ENCODE measurements at places on chromosomes 5 and 9. TPM values are rescaled to one million over a fixed set of nuclear protein-coding genes. Genes with fewer than 3 reads are reported as not detected.

- peaks cover 6% of the 10 kb centered on the region for H3K27me3 ChIP-seq
- peak; percentile 91 for DNase-seq
- H3K4me1 ChIP-seq, result peaks cover 20% of the 10 kb centered on the region
Measured at GRCh38 chr5:38556599-38557307, at the start of gene LIFR. LIFR (minus strand) TSS chr5:38556646; CDS start chr5:38530647, 25,999 bp downstream.

DNA sequence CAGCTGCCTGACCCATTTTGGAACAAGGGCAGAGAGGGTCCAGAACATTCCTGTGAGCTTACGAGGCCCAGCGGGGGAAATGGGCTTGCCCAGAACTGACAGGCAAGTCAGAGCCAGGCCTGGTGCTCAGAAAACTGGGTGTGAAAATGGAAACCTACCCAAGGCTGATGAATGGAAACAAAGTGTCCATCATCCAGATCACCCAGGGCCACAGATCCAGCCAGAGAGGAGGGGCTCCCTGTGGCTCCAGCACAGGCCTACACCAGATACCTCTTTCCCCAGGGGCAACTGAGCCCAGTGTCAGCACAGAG is 3.1 kb downstream of the CLTB start:
- no peaks in the 10 kb centered on the region for H3K27me3 ChIP-seq
- peaks cover 7% of the 10 kb centered on the region for H3K36me3 ChIP-seq
- peak overlapping the region; percentile 82 for H3K27ac ChIP-seq
- H3K4me1 ChIP-seq, result peaks cover 54% of the 10 kb centered on the region

DNA sequence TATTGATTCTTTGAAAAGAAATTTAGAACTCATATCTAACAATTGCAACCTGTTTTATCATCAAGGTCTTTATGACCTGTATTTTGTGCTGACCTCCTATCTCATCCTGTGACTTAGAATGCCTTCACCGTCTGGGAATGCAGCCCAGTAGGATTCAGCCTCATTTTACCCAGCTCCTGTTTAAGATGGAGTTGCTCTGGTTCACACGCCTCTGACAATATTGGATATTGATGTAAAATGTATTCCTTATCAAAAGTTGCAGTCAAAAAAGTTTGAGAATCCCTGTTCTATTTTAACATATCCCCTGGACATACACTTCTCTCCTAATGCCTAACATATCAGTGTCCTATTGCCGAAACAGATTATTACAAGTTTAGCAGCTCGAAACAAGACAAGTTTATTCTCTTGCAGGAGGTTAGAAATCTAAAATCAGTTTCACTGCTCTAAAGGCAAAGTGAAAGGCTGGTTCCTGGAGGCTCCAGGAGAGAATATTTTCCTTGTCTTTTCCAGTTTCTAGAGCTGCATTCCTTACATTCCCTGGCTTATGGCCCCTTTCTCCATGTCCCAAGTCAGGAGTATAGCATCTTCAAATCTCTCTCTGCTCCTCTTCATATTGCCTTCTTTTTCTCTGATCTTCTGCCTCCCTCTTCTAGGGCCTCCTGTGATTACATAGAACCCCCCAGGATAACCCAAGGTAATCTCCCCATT is 31.5 kb upstream of the LVRN start:
- no peaks in the 10 kb centered on the region for H3K4me1 ChIP-seq
- no peaks in the 10 kb centered on the region for H3K27me3 ChIP-seq
- H3K36me3 ChIP-seq, result no peaks in the 10 kb centered on the region
- no peak overlapping the region for H3K27ac ChIP-seq
- H3K4me3 ChIP-seq, result no peak overlapping the region
- no peak for DNase-seq

DNA sequence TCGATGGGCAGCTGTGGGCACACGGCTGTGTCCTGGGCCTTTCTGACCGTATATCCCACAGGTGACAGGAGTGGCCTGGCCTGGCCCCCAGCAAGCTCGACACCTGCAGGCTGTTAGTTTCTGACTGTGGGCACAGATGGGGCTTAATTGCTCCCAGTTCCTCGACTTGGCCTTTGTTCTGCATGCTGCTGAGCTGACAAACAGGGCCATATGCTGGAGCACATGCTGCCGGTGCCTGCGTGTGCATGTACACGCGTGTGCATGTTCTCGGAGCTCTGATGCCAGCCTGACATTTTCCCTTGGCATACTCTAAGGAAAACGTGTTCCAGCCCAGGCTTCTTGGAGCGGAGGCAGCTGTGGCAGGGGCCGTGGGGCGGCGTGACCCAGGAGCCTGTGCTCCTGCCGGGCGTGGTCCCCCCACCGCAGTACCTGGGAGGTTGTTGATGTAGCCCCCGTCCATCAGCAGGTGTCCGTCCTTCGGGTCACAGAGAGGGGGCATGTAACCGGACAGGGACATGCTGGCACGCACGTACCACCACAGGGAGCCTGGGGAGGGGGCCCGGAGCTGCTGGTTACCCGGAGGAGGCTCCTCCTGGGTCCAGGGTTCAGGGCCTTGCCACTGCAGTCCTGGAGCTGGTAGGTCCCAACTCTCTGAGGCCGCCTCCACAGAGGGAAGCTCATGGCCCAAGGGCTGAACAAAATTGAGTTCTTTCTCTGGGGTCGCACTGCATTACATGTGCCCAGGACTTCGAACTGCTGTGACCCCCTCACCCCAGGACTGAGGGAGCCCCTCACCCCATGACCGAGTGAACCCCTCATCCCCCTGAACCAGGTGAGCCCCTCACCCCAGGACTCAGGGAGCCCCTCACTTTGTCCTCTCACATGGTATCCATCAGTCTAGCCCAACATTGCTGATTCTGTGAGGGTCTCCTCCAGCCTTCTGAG is 4.1 kb upstream of the NSMF start:
- peaks cover under 1% of the 10 kb centered on the region for H3K27me3 ChIP-seq
- H3K4me3 ChIP-seq, result no peak overlapping the region
- H3K4me1 ChIP-seq, result no peaks in the 10 kb centered on the region
- DNase-seq, result no peak

- H3K4me3 ChIP-seq, result no peak overlapping the region
- peaks cover 17% of the 10 kb centered on the region for H3K27me3 ChIP-seq
- no peaks in the 10 kb centered on the region for H3K36me3 ChIP-seq
- no peak overlapping the region for H3K27ac ChIP-seq
- DNase-seq, result no peak
Measured at GRCh38 chr5:133895979-133896845, 72.2 kb downstream of the C5orf15 start.

- H3K27me3 ChIP-seq, result no peaks in the 10 kb centered on the region
- H3K27ac ChIP-seq, result no peak overlapping the region
- H3K36me3 ChIP-seq, result peaks cover 2% of the 10 kb centered on the region
- H3K4me3 ChIP-seq, result no peak overlapping the region
- no peak for DNase-seq
Measured at GRCh38 chr5:124001036-124001615, 489.1 kb downstream of the CSNK1G3 start.

DNA sequence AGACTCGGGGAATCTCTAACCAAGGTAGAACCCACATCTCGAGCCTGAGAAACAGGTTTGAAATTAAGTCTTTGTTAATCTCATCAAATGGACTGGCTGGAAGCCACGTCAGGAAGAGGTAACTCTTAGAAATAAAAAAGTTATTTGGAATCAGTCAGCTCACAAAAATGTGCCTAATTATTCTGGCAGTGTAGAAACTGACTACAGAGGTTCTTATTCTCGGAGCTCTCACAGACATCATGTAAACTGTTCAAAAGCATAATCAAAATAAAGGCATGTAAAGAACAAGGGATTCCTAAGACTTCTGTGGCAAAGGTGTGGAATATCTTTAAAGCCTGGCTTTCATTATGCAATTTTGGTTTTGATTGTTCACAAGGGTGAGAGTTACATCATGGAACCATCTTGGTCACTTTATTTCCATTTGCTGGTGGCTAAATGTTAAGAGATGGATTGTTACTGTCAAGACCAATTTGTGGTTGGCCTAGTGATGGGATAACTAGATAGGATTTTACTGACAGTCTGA is 85.1 kb downstream of the OTULIN start:
- DNase-seq, result no peak
- no peaks in the 10 kb centered on the region for H3K27me3 ChIP-seq
- no peak overlapping the region for H3K27ac ChIP-seq
- H3K4me1 ChIP-seq, result no peaks in the 10 kb centered on the region
- H3K4me3 ChIP-seq, result no peak overlapping the region

DNA sequence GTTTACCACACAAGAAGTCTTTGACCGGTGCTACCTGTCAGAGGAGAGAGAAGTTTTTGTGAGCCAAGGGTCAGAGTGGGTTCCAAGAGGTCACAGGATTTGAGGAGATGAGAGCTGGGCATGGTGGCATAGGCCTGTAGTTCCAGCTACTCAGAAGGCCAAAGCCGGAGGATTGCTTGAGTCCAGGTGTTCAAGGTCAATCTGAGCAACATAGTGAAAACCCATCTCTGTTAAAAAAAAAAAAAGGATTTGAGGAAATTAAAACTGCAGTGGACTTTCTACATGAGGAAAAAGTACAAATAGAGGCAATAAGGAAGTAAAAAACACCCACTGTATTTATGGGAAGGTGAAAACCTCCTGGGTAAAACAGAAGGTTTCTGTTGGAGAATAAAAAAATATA is 63.8 kb downstream of the PHAX start:
- peaks cover 8% of the 10 kb centered on the region for H3K27me3 ChIP-seq
- H3K4me3 ChIP-seq, result no peak overlapping the region
- no peak for DNase-seq
- no peaks in the 10 kb centered on the region for H3K4me1 ChIP-seq
- H3K36me3 ChIP-seq, result no peaks in the 10 kb centered on the region
- no peak overlapping the region for H3K27ac ChIP-seq

DNA sequence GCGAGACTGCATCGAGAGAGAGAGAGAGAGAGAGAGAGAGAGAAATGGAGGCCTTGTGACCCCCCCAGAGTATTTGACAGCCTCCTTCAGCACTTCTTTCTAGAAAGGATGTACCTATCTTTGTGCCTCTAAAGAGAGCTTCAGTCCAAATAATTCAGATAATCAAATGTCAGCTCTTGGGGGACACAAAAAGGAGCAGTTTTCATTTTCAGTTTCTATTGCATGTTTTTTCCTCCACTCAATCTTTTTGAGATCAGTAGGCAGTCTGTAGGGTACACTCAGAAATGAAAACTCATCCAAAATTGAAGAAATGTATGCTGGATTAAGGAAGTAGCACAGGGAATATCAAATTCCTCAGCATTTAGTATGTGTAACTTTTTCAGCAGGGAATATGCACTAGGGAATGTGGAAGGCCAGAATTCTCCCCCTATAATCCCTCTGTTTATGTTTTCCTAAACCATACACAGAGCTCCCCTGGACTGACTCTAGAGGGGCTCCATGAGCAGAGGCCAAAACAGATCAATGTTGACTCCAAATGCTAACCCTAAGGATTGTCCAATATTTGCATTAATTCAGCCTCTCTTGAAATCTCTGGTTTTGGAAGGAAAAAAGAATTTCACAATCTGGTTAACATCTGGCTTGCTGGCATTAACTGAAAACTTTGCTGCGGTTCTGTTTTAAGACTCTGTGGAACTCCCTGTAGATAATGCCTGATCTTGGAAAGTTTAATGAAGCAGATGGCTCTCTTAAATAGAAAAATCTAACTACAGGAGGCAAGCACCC is 250.1 kb downstream of the CEMIP2 start:
- no peak overlapping the region for H3K27ac ChIP-seq
- no peaks in the 10 kb centered on the region for H3K36me3 ChIP-seq
- DNase-seq, result no peak
- H3K27me3 ChIP-seq, result peaks cover 2% of the 10 kb centered on the region

GRCh38 chr5:138927979-138928378 is 52.8 kb upstream of the LRRTM2 start:
- no peak overlapping the region for H3K27ac ChIP-seq
- DNase-seq, result no peak
- no peaks in the 10 kb centered on the region for H3K27me3 ChIP-seq
- no peak overlapping the region for H3K4me3 ChIP-seq
- peaks cover 3% of the 10 kb centered on the region for H3K4me1 ChIP-seq

DNA sequence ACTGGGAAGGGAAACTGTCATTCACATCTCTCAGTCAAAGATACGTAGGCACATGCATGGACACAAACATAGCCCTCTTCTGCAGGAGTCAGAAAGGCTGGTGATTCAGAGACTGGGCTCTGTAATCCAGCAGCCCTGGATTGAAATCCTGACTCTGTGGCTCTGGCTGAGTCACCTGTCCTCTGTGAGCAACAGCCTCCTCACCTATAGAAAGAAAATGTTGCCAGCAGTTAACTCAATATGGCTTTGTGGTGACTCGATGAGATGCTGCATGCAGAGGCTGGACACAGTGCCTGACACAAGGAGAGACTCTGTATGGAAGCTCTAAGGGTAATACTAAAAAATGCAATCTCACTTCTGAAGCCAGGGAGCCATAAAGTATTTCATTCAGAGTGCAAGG is 23.9 kb upstream of the CDKN2AIPNL start:
- H3K27me3 ChIP-seq, result peaks cover 24% of the 10 kb centered on the region
- DNase-seq, result no peak
- no peaks in the 10 kb centered on the region for H3K36me3 ChIP-seq
- H3K4me3 ChIP-seq, result no peak overlapping the region

DNA sequence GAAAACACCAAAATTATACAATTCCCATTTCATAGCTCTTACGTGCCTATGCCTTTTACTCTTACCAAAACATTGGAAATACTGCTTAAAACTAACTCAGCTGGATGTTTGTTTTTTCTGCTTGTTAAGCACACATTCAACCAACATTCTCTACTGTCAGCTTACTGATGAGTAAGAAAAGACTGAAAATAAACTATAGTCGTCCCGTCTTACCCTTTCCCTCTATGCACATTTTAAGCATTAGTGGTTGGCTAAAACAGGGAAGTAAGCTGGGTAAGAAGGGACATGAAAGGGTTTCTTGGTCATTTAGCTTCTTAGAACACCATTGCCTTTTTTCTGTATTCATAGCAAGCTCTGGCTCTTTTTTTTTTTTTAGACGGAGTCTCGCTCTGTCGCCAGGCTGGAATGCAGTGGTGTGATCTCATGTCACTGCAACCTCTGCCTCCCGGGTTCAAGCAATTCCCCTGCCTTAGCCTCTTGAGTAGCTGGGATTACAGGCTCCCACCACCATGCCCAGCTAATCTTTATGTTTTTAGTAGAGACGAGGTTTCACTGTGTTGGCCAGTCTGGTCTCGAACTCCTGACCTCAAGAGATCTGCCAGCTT is 232.1 kb upstream of the PCSK5 start:
- DNase-seq, result no peak
- peak overlapping the region; percentile 20 for H3K4me3 ChIP-seq
- H3K36me3 ChIP-seq, result no peaks in the 10 kb centered on the region
- peak overlapping the region; percentile 64 for H3K27ac ChIP-seq
- H3K4me1 ChIP-seq, result peaks cover 11% of the 10 kb centered on the region

DNA sequence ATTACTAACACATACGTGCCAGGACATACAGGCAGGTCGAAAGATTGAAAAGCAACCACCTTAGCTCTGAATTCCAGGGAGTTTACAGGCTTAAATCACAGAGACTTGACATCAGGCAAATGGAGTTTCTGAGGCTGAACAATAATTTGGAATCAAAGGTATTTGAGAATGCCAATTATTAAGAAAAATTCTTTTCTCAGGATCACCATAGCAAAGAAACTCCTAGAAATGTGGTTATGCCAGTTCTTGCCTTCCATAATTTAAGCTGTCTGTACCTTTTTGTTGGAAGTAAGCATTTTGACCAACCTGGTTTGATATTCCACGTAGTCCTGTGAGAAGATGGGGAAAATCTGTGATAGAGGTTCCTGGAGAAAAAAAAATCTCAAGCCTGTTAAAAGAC is 312.4 kb upstream of the SMARCA2 start:
- no peaks in the 10 kb centered on the region for H3K36me3 ChIP-seq
- no peak for DNase-seq

The ANKRD31 gene
- total RNA-seq, result 0.13 TPM

The POU5F2 gene
- total RNA-seq, result 1.0 TPM

The CDH12 gene
- total RNA-seq, result not detected

The PWWP2A gene
- total RNA-seq, result 21.9 TPM

The PRRX2 gene
- 5.6 TPM for total RNA-seq

Data from osteocyte (in vitro differentiated cells).